SK-N-DZ (cell line): ENCODE measurements at places on chromosomes 5 and 9.
A peak's percentile ranks its signal among the peaks of the same experiment; 100 is the strongest.

- DNase-seq: no peak
Measured at GRCh38 chr9:126538550-126538949, 75.2 kb upstream of the LMX1B start.

DNA sequence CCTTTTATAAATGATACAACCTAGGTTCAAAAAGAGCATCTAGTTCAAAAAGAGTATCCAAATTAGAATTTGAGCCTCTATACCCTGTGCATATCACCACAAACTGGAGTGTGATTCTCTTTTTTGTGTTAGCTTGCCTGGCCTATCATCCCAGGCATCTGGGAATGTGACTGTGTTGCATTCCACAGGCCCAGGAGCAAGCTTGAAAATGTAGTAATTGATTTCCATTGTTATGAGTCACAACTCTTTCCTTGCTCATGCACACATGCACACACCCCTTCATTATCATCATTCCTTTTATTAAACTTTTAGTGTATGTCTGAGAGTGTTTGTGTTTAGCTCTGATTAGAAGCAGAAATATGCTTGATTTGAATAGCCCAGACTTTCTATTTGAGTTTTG lies 75.2 kb downstream of the FCHO2 start:
- DNase-seq: no peak

- peak; percentile 44 for DNase-seq
Measured at GRCh38 chr5:138664276-138664943, 88.8 kb upstream of the CTNNA1 start.

DNA sequence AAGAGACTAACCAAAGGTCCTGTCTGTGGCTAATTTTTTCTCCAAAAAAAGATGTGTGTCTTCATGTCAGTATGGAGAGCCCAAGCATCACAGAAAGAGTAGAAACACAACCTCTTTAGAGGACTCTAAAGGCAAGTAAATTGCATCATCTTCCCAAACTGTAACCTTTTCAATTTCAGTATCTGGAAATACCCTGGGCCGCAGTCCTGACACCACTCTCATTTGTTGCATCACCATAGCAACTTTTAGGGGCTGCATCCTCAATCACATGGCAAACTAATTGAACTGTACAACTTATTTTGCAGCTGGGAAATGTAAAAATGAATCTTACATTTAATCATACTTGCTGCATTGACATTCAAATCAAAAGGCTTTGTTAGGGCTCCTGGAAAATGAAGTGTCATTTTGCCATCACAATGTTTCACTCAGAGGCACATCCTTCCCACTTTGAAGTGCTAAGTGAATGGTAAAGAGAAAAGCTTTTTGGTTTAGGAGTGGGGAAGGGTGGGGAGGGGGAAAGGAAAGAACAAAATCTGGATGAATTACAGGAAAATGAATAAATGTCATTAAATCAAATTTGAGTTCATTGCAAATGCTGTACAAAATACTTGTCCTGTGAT lies 60.6 kb upstream of the GRIA1 start:
- no peak for DNase-seq

- no peak for DNase-seq
Measured at GRCh38 chr9:113215132-113215531, 5.9 kb downstream of the FKBP15 start.

DNA sequence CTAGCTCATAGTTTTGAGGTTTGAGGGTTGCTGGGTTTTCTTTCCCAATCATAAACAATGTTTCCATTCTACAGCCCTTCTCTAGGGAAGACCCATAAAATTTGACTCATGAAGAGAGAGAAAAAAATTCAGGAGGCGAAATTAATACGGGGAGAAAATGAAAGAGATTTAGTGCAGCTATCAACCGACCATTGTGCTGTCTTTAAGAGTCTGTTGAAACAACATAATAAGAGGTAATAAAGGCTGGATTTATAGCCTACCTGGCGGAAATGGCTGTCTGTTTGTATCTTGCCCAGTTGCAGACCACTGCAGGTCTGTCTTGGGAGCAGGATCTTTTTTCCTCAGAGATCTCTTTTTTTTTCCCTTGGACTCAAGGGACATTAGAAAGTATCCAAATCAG lies 66.9 kb downstream of the TLR4 start:
- DNase-seq: no peak

DNA sequence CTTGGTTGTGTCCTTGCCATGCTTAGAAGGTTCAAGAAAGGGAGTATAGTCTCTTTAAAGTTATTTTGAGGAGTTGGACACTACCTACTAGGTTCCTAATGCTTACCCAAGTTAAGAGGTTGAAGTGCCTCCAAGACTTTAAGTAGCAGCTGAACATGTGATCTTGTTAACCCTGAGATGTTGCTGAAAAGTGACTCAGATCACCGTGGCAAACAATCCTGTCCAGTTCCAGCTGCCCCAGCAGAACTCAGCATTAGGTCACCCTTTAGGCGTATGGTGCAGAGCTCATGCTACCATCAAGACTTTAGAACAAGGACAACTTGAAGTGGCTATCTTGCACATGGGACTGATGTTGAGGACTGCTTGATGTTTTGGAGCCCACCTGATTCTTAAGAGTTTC lies 22.5 kb downstream of the ZNF462 start:
- DNase-seq: no peak

DNA sequence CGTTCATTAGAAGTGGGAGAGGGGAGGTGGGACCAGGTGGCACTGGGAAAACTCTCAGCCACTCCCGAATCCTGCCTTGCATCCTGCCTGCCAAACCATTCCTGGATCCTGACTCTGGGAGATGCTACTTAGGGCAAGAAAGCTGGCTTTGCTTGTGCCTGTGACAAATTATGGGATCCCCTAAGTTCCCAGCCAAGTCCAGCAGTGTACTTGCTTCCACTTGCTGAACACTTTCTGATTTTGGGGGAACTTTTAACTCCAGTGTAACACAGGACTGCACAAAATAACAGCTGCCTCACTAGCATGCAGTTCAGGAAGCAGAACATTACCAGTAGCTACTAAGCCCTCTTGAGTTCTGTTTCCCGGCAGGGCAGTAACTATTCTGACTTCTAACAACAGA lies 12.5 kb upstream of the NKX2-5 start:
- no peak for DNase-seq

- no peak for DNase-seq
Measured at GRCh38 chr5:153520952-153521351, 30.5 kb downstream of the GRIA1 start.

DNA sequence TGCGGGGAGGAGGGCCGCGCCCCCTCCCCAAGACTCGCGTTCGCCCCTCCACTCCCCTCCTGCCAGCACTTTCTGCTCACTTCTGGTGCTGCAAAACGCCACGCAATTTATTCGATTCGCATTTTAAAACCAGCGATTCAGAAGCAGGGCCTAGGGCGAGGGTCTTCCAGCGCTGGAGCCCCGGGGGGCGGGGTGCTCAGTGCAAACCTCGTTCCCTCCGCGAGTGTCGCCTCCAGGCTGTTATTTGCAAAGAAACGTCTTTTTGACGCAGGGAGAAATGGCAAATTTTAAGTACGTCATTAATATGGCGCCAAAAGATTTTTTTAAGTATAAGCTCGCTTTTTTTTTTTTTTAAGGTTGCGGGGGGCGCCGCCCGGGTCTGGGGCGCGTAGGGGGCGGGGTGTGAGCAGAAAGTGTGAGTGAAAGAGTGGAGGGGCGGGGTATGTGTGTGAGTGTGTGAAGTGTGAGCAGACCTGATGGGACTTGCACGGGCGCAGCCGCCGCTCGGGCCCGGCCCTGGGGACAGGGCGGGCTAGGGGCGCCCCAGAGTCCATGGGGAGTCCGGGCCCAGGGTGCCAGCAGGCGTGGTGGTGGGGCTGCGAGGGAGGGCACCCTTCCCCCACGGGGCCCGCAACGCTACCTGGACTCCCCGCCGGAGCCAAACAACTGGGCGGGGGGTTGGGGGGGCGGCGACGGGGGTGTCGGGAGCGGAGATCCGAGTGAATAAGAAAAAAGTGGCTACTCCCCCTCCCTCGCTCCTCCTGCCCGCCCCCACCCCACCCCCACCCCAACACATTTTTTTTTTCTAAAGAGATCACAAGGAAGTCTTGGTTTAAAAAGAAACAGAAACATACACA lies at the start of gene JADE2:
Gene JADE2, plus strand, starts transcription at position 845 of the 857 bp plus-strand sequence. CDS start 10,188 bp downstream, outside the sequence.
- no peak for DNase-seq

- no peak for DNase-seq
Measured at GRCh38 chr9:110537841-110538646, 41.5 kb downstream of the SVEP1 start.

GRCh38 chr9:1053986-1054425 lies 3.8 kb downstream of the DMRT2 start:
- no peak for DNase-seq

GRCh38 chr9:132443951-132444607 lies 34.1 kb downstream of the CFAP77 start:
- no peak for DNase-seq

- DNase-seq: no peak
Measured at GRCh38 chr9:85056203-85056572, 386.7 kb downstream of the NTRK2 start.

DNA sequence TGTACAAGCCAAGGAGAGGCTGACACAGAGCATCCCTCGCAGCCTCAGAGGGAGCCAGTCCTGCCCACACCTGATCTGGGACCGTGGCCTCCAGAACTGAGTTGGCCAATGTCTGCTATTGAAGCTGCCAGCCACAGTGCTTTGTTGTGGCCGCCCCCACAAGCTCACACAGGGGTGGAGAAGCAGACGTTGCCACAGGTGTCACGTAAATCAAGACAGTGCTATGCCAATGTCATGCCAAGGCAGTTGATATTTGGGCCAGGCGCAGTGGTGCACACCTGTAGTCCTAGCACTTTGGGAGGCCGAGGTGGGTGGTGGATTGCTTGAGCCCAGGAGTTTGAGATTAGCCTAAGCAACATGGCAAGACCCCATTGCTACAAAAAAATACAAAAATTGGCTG lies 17.3 kb upstream of the TERT start:
- no peak for DNase-seq

GRCh38 chr9:102405218-102405867 lies 589.8 kb upstream of the CYLC2 start:
- no peak for DNase-seq

DNA sequence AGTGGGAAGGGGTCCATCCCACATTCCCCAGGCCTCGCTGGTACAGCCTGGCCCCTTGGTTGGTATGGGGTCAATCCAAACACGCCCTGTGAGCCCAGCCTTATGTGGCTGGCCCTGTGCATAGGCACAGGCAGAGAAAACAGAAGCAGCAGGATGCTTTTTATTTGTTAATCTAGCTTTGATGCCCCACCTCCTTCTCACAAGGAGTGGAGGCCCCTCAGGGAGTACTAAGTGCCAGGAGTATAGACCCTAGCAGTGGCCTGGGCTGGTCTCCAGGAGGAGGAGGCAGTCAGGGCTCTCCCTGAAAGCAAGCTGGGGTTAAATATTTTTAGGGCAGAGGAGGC lies 14.6 kb upstream of the TCF7 start:
- DNase-seq: no peak

DNA sequence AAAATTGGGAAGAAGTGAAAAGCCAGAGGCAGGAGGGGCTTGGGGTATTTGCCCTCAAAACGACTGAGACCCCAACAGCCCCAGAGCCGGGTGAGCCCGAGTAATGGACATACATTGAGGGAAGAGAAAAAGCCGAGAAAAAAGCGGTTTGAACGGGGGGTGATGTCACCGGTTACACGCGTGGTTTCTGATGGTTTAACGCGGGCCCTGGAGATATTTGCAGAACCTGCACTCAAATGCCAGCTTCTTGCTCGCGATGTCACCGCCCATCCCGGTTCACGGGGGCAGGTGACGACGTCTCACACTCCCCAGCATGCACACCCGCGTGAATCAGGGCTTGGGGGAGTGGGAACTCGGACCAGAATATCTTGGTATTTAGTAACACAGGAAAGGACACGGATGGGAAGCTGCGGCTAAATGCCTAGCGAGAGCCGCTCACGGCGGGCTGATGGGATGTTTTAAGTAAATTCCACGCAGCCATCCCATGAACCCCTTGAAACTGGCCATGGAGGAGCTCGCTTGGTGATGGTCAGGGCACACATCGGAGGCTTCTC lies 102.0 kb upstream of the RAPGEF1 start:
- DNase-seq: no peak

GRCh38 chr5:8060953-8061429 lies 192.0 kb downstream of the MTRR start:
- DNase-seq: no peak

DNA sequence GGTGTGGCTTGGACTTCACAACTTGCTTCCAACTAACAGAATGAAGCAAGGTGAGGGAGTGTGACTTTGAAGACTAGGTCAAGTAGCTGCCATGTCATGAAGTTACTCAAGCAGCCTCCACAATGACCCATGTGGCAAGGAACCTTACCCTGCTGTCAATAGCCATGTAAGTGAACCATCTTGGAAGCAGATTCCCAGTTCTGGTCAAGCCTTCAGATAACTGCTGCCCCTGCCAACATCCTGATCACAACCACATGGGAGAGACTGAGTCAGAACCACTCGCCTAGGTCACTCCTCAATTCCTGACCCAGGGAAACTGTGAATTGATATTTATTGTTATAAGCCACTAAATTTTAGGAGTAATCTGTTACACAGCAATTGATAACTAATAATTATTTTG lies 10.9 kb downstream of the ZCCHC10 start:
- no peak for DNase-seq

DNA sequence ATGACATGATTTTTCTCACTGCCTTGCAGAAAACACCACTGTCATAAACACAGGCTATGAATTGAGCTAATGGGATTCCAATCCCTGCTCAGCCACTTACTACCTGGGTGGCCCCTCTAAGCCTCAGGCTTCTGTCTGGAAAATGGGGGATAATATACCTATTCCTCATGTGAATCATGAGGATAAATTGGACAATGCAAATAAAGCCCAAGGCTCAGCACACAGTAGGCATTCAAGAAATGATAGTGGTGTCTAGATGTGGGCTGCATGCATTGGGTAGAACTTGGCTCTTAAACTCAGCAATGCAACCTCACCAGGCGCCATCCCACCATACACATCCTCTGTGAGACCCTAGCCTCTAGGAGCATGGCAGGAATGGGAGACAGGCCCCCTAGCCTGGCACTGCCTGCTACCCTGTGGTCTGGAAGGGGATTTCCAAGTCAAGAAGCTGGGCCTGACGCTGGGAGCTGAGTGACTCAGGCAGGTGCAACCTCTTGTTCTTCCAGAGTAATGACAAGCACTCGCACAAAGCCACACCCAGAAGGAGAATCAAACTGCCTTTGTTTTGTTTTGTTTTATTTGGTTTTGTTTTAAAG lies 2.3 kb upstream of the TNIP1 start:
- no peak for DNase-seq

DNA sequence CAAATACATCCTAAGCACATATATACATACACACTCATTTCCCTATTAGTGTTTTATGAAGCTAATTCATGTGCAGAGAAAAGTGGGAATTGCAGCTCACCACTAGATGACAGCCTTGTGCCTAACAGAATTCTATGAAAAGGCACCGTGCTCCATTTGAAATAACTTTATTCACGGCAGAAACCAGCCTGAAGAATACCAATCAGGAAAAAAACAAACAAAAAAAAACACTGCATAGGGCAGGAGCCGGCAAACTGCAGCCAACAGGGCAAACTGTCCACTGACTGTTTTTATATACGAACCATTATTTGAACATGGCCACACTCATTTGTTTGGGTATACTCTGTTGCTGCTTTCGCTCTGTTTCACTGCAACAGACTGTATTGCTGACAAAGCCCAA lies 33.6 kb downstream of the ERMP1 start:
- DNase-seq: peak; percentile 0

GRCh38 chr9:128206484-128206883 lies 3.3 kb downstream of the DNM1 start:
- DNase-seq: no peak

- DNase-seq: no peak
Measured at GRCh38 chr9:90942555-90942954, 140.9 kb downstream of the SYK start.
